ENCODE measurements at places on chromosomes 11 and 22.

- no peak for DNase-seq
Observed at GRCh38 chr11:31874631-31875191, 63.6 kb upstream of the PAX6 start.

DNA sequence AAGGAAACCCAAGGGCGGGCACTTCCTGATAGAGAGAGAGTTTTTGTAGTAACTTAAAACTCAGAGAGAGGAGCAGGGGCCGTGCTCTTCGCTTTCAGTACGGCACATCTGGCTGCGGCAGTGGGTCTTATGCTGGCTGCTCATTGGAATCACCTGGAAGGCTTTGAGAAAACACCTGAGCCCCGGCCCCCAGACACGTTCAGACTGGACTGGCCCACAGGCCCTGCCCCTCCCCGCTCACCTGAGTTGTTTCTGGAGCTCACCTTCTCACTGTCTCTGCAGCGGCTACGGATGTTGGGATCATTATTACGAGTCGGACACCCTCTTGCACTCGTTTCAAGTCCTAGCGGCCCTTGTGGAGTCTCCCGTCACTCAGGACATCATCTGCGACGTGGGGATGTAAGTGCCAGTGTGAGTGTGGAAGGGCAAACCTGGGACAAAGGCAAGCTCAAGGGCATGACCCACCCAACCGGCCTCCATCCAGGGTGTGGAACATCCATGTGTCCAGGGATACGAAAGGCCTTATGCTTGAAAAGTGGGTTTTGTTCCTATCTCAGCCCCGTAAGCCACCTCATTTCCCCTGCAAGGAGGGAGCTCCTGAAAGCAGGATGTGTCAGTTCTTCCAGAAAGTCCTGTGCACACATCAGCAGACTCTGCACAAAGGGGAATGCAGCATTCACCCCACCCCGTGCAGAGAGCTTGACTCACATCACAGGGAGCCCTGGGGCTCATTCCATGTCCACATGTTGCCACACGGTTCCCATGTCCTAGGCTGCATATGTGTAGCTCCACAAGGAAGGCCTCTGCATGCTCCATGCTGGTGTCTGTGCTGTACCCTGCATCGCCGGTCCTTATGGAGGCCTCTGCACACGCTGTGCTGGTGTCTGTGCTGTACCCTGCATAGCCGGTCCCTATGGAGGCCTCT, 5.4 kb downstream of the NADSYN1 start:
- DNase-seq: no peak

- DNase-seq: no peak
Observed at GRCh38 chr11:61985869-61986268, 18.4 kb upstream of the FTH1 start.

GRCh38 chr11:67309661-67310061, 6.3 kb downstream of the SSH3 start:
- no peak for DNase-seq

DNA sequence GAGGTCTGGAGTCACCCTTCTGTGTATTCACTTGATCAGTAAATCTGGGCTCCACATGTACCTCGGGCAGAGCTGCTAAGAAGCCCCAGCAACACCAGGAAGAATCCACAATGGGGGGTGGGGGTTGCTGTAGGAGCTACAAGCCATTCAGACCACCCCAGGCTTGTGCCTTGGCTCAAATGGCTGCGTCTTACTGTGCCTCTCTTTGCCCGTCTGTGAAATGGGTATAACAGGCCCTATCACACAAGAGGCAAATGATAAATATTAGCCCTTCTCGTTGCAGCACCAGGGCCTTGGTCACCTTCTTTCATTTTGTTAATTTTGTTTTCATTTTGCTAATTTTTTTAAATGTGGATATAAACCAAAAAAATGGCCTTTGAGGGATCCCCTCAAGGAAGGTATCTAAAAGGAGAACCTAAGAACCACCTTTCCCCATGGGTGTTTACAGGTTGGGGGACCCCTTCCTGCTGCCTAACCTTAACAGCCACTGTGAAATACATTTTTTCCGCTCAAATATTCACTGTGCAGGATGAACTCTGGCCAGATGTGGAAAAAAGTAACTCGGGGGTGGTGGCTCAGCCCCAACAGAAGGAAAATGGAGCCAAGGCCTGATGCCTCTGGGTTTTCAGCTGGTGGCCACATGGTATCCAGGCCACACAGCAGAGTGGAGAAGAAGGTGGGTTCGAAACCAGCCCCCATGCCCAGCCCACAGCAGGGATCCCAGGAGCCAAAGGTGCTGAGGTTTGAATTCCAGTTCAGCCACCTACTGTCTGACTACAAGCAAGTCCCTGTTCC, 284.0 kb downstream of the MN1 start:
- DNase-seq: no peak

- no peak for DNase-seq
Observed at GRCh38 chr11:116502641-116503061, 270.1 kb downstream of the BUD13 start.

DNA sequence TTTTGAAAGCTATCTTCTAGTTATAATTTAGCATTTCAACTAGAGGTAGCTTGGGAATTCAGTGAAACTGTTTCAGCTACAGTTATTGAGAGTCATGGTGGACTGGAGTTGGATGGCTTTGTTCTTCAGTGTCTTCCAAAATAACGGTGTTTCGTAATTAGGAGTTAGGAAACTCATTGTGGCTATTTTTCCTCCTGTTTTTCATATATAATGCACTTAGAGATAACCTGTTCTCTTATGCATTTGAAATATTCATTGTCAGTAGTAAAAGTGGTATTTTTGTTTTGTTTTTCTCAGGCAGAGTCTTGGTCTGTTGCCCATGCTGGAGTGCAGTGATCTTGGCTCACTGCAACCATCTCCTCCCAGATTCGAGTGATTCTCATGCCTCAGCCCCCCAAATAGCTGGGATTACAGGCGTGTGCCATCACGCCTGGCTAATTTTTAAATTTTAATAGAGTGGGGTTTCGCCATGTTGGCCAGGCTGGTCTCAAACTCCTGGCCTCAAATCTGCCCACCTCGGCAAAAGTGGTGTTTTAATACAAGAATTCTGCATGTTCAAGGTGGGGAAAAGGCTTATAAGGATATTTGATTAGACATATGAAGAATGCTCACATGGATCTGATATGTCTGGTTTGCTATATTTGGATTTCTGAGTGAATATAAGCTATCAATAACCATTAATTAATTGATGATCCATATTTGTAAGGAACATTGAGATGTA, 12.7 kb downstream of the PDHX start:
- DNase-seq: no peak

- DNase-seq: no peak
Observed at GRCh38 chr22:40179526-40179925, 1.8 kb downstream of the TNRC6B start.

- DNase-seq: no peak
Observed at GRCh38 chr22:40281717-40282116, 64.6 kb upstream of the ADSL start.

GRCh38 chr11:2739531-2740274, 39.9 kb upstream of the KCNQ1OT1 start:
- no peak for DNase-seq

GRCh38 chr22:35266277-35266676, 9.0 kb downstream of the HMGXB4 start:
- DNase-seq: no peak

- no peak for DNase-seq
Observed at GRCh38 chr22:28243539-28243938, 324.5 kb upstream of the PITPNB start.

DNA sequence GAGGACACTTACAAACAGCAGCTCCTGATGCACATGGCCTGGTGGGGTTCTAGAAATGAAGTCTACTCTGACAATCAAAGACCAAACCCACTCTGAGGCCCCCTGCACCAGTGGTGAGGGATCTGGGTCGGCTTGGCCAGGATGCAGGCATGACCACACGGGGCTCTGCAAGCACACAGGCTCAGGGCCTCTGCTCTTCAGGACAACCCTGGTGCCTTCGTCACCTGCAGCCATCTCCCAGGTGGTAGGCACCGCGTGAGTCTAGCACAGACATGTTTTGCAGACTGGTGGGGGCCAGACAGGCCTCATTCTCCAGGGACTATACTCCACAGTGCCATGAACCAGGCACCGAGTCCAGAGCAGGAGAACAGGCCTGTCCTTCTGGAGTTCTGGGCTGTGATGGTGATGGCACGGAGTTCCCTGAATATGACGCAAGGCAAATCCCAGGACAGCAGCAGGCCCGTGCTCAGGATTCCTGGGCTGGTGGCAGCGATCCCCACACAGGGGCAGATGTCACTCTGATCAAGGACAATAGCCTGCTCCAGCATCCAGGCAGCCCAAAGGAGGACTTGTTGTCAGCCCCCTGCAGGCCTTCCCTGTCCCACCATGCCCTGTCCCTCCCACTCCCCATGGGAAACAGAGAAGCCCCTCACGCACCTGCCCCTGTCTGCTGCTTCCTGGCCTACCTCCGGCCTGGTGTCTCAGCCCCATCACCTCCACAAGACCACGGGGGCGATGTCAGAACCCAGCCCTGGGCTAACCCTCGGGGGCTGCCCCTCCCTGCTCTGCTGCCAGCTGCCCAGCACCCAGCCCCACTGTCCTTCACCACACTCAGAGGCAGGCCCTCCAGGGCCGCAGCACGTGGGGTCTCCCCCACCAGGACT, 36.1 kb downstream of the GNB1L start:
- DNase-seq: no peak

DNA sequence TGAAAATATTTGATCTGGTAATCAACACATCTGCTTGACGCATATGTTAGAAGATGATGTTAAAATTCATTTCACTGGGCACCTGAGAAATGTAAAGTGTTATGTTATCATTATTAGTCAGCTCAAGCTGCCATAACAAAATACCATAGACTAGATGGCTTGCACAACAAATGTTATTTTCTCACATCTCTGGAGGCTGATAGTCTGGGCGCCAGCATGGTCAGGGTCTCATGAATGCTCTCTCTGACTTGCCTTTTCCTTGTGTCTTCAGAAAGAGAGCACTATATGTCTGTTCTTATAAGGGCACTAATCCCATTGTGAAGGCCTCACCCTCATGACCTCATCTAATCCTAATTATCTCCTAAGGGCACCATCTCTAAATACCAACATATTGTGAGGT, 435.3 kb downstream of the NELL1 start:
- no peak for DNase-seq

DNA sequence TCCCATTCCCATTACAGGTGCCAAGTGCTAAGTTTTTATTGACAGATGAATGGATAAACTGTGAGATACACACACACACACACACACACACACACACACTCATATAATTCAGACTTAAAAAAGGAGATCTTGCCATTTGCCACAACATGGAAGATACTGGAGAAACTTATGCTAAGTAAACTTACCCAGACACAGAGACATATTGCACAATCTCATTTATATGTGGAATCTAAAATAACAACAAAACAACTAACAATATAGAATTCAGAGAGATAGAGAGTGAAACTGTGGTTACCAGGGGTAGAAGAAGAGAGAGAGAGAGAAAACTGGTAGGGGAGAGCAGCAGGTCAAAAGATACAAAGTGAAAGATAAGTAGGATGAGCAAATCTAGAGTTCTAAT, 1.4 kb downstream of the MS4A6E start:
- DNase-seq: no peak

GRCh38 chr22:43878831-43879550, 12.8 kb downstream of the PNPLA5 start:
- no peak for DNase-seq

- DNase-seq: no peak
Observed at GRCh38 chr11:23127706-23128105, 267.4 kb upstream of the CCDC179 start.

- DNase-seq: no peak
Observed at GRCh38 chr11:83661491-83662350, 375.6 kb upstream of the CCDC90B start.

- DNase-seq: no peak
Observed at GRCh38 chr22:36298118-36298517, 45.2 kb downstream of the APOL1 start.

DNA sequence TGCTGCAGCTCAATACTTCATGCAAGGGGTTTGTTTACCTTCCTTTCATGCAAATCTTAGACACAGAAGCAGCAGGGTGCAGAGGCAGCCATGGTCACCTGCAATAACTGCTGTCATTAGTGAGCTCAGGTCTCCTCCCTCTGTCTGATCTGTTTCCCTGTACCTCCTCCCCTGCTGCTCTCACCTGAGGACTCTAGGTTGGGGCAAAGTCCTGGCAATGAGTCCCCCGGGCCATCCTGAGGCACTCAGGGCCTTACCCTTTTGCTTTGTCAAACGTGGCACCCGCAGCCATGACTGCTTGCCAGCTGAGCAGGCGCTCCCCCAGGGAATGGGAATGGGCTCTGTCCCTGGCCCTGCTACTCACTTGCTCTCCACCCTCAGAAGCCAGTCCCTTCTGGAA, 3.9 kb downstream of the LRRC10B start:
- no peak for DNase-seq

DNA sequence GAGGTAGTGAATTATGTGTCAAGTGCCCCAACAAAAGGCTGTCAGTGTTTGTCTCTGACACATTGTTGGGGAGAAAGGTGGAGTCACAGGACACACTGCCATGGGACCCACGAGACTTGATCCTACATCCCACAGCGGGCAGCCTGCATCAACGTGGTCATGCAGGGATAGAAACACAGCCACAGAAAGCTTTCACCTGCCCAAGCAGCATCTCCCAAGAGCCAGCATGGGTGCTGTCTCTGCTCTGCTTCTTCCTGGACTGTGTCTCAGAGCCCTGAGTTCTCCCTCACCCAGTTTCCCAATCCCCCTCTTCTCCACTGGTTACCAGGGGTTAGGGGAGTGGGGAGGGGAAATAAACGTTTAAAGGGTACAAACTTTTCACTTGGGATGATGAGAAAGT, 97.2 kb downstream of the VPREB1 start:
- DNase-seq: no peak

GRCh38 chr11:67301313-67301921, 1.9 kb upstream of the SSH3 start:
- DNase-seq: no peak
